ENCODE measurements at places on chromosomes 3 and 15. TPM values are rescaled to one million over a fixed set of nuclear protein-coding genes. Genes with fewer than 3 reads are reported as not detected.

- H3K36me3 ChIP-seq, result no peaks in the 10 kb centered on the region
- H3K4me1 ChIP-seq, result peaks cover 43% of the 10 kb centered on the region
- no peaks in the 10 kb centered on the region for H3K27me3 ChIP-seq
- no peak overlapping the region for H3K4me3 ChIP-seq
- no peak overlapping the region for H3K27ac ChIP-seq
Measured at GRCh38 chr3:177610686-177611633, 413.7 kb upstream of the TBL1XR1 start.

- peak overlapping the region; percentile 75 for H3K4me3 ChIP-seq
- H3K36me3 ChIP-seq, result no peaks in the 10 kb centered on the region
- no peaks in the 10 kb centered on the region for H3K27me3 ChIP-seq
- peak overlapping the region; percentile 35 for H3K27ac ChIP-seq
- peak; percentile 91 for DNase-seq
Measured at GRCh38 chr3:32781211-32781968, 36.4 kb upstream of the TRIM71 start.

DNA sequence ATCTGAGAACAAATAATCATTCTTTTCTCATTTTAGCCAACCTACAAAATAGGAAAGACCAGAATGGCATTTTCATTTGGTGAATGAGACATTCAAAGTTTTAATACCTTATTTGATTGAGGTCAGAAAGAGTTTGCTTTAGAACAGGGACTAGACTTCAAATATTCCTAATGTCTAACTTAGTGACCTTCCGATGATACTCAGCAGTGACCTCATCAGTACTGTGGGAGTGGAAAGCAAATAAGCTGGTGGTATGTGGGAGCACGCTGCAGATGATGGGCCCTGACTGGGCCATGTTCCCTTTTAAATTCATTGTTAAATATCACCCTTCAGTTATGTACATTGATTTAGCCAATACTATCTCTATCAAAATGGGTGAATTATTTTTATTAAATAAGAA is 223.3 kb downstream of the P3H2 start:
- peaks cover 6% of the 10 kb centered on the region for H3K4me1 ChIP-seq
- no peak for DNase-seq
- H3K36me3 ChIP-seq, result no peaks in the 10 kb centered on the region
- H3K4me3 ChIP-seq, result no peak overlapping the region

DNA sequence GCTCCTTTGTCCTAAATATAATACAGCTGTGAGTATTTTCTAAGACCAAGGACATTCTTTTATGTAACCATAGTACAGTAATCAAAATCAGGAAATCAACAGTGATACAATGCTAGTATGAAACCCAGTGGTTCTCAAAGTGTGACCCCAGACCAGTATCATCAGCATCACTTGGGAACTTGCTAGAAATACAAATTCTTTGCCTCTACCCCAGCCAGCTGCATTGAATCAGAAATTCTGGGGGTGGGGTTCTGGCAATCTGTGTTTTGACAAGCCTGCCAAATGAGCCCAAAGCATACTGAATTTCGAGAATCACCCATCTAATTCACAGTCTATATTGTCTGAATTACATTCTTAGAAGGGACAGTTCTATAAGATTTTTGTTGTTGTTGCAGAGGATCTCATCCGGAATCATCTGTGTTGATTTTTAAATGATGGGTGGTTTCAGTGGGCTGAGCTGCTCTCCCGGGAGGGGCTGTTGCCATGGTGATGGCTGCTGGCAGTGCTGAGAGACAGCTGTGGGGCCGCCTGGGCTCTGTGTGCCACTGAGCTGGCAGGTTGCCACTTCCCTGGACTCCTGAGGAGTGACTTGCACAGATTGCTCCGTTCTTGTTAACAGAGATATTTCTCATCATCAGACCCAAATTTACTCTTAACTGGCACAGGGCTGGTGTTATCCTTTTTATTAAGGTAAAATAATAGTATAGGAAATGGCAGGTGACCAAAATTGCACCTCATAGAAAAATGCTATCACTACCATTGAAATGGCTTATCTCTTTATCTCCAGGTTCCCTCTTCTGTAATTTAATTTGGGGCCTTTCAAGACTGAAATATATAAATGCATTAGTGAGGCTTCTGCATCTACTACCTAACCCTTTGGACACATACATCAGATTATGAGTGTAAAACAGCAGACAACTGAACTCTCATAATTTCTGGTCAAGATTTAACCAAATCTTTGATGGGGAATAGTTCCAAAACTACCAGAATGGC is 56.5 kb downstream of the NEK11 start:
- H3K36me3 ChIP-seq, result no peaks in the 10 kb centered on the region
- H3K27ac ChIP-seq, result no peak overlapping the region
- no peak for DNase-seq
- no peaks in the 10 kb centered on the region for H3K4me1 ChIP-seq
- no peak overlapping the region for H3K4me3 ChIP-seq
- no peaks in the 10 kb centered on the region for H3K27me3 ChIP-seq

GRCh38 chr3:126364130-126364695 is 7.0 kb upstream of the KLF15 start:
- H3K36me3 ChIP-seq, result no peaks in the 10 kb centered on the region
- no peaks in the 10 kb centered on the region for H3K27me3 ChIP-seq
- H3K4me1 ChIP-seq, result no peaks in the 10 kb centered on the region
- H3K4me3 ChIP-seq, result no peak overlapping the region
- no peak overlapping the region for H3K27ac ChIP-seq

DNA sequence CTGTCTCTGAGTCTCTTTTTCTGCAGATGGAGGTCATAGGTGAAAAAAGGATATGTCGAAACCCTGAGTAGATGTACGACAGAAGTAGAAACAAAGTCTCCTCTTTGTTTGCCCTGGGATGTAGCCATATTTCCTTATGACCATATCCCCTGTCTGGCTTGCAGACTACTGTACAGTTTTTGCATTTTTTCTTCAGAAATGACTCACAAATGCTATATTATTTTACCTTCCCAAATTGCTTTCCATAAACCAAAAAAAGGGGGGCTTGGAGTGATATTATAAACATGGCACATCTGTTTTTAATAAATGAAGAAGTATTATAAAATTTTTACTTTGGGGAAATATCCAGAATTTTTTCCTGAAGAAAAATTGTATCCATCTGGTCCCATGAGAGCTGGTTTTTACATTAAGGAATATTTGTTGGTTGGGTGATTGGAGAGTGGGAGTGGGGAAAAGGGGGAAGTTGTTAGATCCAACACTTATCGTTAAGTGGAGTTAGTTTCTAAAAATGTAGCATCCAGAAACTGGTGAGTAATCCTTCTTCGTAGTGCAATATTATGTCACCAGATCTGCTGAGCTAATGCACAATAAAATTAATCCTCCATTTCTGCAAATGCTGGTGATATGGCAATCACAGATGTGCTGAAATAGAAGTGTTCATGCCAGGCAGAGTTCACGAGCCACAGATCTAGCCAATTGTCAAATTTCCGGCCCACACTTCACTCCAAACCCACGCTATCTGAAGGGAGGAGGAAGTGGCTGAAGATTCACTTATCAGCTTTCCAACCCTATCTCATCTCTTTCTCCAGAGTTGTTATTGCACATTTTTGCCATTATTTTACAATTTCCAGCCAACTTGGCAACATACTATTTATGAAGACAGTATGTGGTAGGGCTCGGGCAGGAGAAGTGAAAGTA is 313.6 kb upstream of the ATP11B start:
- H3K27me3 ChIP-seq, result no peaks in the 10 kb centered on the region
- no peak overlapping the region for H3K4me3 ChIP-seq
- H3K36me3 ChIP-seq, result no peaks in the 10 kb centered on the region
- DNase-seq, result no peak

GRCh38 chr15:33644304-33644703 is 324.0 kb upstream of the CHRM5 start:
- H3K4me1 ChIP-seq, result no peaks in the 10 kb centered on the region
- no peak overlapping the region for H3K27ac ChIP-seq
- DNase-seq, result no peak
- H3K27me3 ChIP-seq, result peaks cover 98% of the 10 kb centered on the region
- H3K36me3 ChIP-seq, result no peaks in the 10 kb centered on the region

DNA sequence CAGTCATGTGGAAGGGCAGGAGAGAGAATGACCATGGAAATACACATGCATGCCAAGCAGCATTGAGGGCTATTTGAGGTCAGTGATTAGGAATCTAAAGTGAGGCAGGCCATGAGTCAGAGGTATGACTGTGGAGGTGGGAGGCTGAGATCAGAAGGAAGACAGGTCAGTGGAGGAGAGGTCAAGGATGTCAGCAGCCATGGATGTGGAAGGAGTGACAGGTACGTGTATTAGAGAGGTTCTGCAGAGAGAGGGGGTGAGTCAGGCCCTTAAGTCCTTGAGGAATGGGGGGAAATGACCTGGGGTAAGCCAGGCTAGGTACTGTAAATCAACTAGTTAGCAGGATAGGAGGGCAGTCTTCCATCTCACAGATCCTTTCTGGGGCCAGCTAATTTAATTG is 166.6 kb downstream of the ANO10 start:
- H3K27ac ChIP-seq, result peak overlapping the region; percentile 35
- H3K4me1 ChIP-seq, result peaks cover 11% of the 10 kb centered on the region
- no peak overlapping the region for H3K4me3 ChIP-seq
- H3K27me3 ChIP-seq, result no peaks in the 10 kb centered on the region

DNA sequence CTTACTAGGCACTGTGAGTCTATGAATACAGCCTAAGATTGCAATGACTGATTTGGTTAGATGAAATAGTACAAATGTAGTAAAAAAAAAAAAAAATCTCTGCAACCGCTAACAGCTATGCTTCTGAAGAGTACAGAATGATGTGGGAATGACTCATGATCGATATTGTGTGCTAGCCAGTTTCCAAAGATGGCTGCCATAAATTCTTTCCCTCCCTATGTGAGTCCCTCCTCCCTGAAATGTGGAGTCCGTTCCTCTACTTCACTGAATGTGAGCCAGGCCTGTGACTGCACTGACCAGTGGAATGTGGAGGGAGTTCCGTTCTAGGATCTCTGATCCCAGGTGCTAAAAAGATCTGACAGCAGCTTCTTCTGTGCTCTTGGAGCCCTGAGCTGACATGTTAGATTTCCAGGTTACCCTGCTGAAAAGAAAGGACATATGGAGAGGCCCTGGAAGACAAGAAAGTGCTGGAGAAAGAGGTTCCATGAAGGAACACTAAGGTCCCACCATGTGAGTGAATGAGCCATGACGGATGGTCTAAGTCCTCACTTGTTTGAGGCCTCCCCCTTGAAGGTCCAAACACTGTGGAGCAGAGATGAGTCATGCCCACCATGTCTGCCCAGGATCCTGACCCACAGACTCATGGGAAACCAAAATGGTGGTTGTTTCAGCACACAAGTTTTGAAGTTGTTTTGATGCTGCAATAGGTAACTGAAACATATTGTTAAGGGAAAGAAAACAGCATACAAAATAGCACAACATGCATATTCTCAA is 46.3 kb downstream of the DGKG start:
- H3K36me3 ChIP-seq, result no peaks in the 10 kb centered on the region
- peak; percentile 32 for DNase-seq

GRCh38 chr15:36584511-36584910 is 5.1 kb downstream of the CDIN1 start:
- H3K27me3 ChIP-seq, result no peaks in the 10 kb centered on the region
- no peak for DNase-seq
- peaks cover 55% of the 10 kb centered on the region for H3K4me1 ChIP-seq
- H3K4me3 ChIP-seq, result no peak overlapping the region
- H3K27ac ChIP-seq, result no peak overlapping the region

GRCh38 chr3:21398461-21398860 is 352.5 kb downstream of the ZNF385D start:
- H3K27ac ChIP-seq, result no peak overlapping the region
- DNase-seq, result no peak
- no peaks in the 10 kb centered on the region for H3K4me1 ChIP-seq
- no peaks in the 10 kb centered on the region for H3K27me3 ChIP-seq

DNA sequence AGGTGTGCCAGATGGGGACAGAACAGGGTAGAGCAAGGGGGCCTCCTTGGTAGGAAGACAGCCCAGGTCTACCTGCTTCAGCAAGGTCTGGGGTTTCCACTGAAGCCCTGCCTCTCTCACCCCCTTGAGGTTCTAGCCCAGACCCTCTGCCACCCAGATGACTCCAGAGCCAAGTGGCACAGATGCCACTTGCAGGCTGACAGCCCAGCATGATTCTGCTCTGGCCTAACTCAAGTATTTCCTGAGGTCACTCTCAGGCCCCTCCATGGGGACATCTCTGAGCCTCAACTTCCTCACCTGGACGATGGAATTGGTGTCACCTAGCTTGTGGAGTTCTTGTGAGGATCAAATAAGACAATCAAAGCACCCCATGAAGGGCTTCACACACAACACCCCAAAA is 23.9 kb downstream of the PLXNB1 start:
- no peaks in the 10 kb centered on the region for H3K27me3 ChIP-seq
- H3K4me3 ChIP-seq, result no peak overlapping the region
- H3K4me1 ChIP-seq, result peaks cover 11% of the 10 kb centered on the region
- H3K27ac ChIP-seq, result no peak overlapping the region

DNA sequence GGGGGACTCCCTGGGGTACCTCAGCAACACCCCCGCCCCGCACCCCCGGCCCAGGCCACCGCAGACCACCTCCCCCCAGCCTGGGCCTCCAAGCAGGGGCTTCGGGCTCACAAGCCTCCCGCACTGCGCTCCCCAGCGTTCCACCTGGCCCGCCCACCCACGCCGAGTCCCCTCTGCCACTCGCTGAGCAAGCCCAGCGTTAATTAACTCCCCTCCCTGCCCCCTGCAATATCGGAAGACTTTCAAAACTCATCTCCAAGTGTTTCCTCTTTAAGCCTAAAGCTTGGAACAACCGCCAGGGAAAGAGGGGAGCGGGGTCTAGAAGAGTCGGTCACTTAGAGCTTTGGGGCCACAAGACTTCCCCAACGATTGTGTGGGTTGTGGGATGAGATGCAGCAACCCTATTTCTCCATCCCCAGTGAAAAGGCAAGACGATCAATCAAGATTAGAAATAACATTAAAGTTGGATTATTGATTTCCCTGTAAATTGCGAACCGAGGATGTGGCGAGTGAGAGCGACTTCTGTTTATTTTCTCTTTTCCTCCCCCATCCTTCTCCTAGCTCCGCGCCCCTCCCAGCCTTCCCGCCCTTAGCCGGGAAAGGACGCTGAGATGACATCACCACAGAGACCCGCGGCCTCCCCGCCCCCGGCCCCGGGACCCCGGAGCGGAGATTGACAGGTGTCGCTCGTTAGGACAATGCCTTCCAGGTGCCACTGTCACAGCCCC is 30.2 kb downstream of the NR2F2 start:
- no peaks in the 10 kb centered on the region for H3K36me3 ChIP-seq
- no peak overlapping the region for H3K4me3 ChIP-seq
- no peak for DNase-seq
- peaks cover 6% of the 10 kb centered on the region for H3K4me1 ChIP-seq
- H3K27me3 ChIP-seq, result no peaks in the 10 kb centered on the region

DNA sequence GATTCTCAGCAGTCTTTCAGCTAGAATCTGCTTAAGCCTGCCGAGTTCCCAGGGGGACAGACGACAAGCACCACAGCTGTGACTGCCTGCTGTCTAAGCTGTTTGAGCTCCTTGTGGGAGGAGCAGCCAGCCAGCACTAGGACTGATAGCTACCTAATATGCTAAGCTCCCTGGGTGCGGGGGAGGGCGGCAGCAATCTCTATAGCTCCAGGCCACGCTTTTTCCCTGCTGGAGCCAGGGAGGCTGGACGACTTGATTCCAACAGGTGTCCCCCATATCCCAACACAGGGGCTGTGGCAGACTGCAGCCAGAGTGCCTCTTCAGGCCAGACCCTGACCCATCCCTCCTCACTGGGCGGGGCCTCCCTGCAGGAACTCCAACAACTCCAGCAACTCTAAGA is 134.1 kb upstream of the ARPP21 start:
- no peak for DNase-seq
- H3K27ac ChIP-seq, result no peak overlapping the region
- no peaks in the 10 kb centered on the region for H3K4me1 ChIP-seq
- no peaks in the 10 kb centered on the region for H3K36me3 ChIP-seq
- H3K4me3 ChIP-seq, result no peak overlapping the region

Gene GOLGA6D
- total RNA-seq, result not detected

Gene CP
- total RNA-seq, result not detected

Gene TEX55
- 0.33 TPM for total RNA-seq

Gene MKRN3
- total RNA-seq, result 1.8 TPM

Gene PPIB
- total RNA-seq, result 450 TPM

Gene SIAH2
- 51.8 TPM for total RNA-seq

Gene HRH1
- total RNA-seq, result 7.5 TPM
